A549 treated with CpdA at 1 μM for 4 hours (cell line): ENCODE measurements at places on chromosomes 4 and X. TPM values are rescaled to one million over a fixed set of nuclear protein-coding genes. Genes with fewer than 3 reads are reported as not detected.

Gene SLC49A3
- 0.10 to 0.42 TPM (median 0.20 TPM) in 5 replicates for total RNA-seq

Gene BTC
- 1.2 to 1.6 TPM (median 1.4 TPM) in 5 replicates for total RNA-seq

Gene LDB2
- not detected in 5 replicates for total RNA-seq

Gene RASSF6
- 0.57 to 0.90 TPM (median 0.83 TPM) in 5 replicates for total RNA-seq

Gene HGFAC
- total RNA-seq, result 0.09 to 0.55 TPM (median 0.16 TPM) in 5 replicates

Gene LUZP4
- total RNA-seq, result not detected in 5 replicates

Gene MND1
- 12.3 to 16.2 TPM (median 13.8 TPM) in 5 replicates for total RNA-seq

Gene PASD1
- not detected in 5 replicates for total RNA-seq

Gene ARHGAP36
- not detected in 5 replicates for total RNA-seq

Gene CXCL1
- 11.7 to 16.3 TPM (median 14.8 TPM) in 5 replicates for total RNA-seq

Gene XKRX
- total RNA-seq, result 0.16 to 0.30 TPM (median 0.26 TPM) in 5 replicates

Gene PCDH11X
- total RNA-seq, result 0.01 TPM in 1 of 5 replicates, not detected in the others

Gene TTC29
- not detected in 5 replicates for total RNA-seq

Gene MAGEB17
- total RNA-seq, result 0.03 TPM in 1 of 5 replicates, not detected in the others

Gene P2RY8
- 0.01 to 0.03 TPM in 2 of 5 replicates, not detected in the others for total RNA-seq

Gene SMIM31
- 0.05 to 0.08 TPM (median 0.05 TPM) in 3 of 5 replicates, not detected in the others for total RNA-seq

Gene SPATA4
- total RNA-seq, result 0.18 to 0.78 TPM (median 0.20 TPM) in 3 of 5 replicates, not detected in the others

Gene CDS1
- total RNA-seq, result 0.56 to 0.85 TPM (median 0.80 TPM) in 5 replicates

Gene OTC
- total RNA-seq, result not detected in 5 replicates

Gene MAGEA1
- total RNA-seq, result 0.08 to 0.17 TPM (median 0.14 TPM) in 5 replicates

Gene WDR17
- 1.2 to 3.3 TPM (median 1.8 TPM) in 5 replicates for total RNA-seq

Gene HMX1
- total RNA-seq, result 0.13 to 0.21 TPM (median 0.13 TPM) in 4 of 5 replicates, not detected in the other

Gene FAM184B
- 0.02 to 0.06 TPM (median 0.03 TPM) in 4 of 5 replicates, not detected in the other for total RNA-seq

Gene GK
- 1.6 to 2.1 TPM (median 1.9 TPM) in 5 replicates for total RNA-seq

Gene STK32B
- 20.5 to 23.6 TPM (median 21.6 TPM) in 5 replicates for total RNA-seq

Gene RPS6KA6
- total RNA-seq, result 4.3 to 7.4 TPM (median 5.9 TPM) in 5 replicates

Gene PLAC1
- total RNA-seq, result 0.24 to 0.83 TPM (median 0.32 TPM) in 5 replicates

Gene FANCB
- 2.7 to 4.0 TPM (median 3.4 TPM) in 5 replicates for total RNA-seq

Gene BEND4
- not detected in 5 replicates for total RNA-seq

Gene DOK7
- 0.16 to 0.90 TPM (median 0.42 TPM) in 5 replicates for total RNA-seq

Gene PRRG3
- total RNA-seq, result not detected in 5 replicates

Gene CHIC1
- 4.3 to 5.8 TPM (median 4.7 TPM) in 5 replicates for total RNA-seq

Gene PCDH10
- total RNA-seq, result 0.09 to 0.27 TPM (median 0.15 TPM) in 5 replicates

Gene RGS12
- total RNA-seq, result 8.3 to 10.4 TPM (median 9.6 TPM) in 5 replicates

Gene BEX2
- total RNA-seq, result 9.0 to 13.4 TPM (median 10.2 TPM) in 5 replicates

Gene CTAG1A
- total RNA-seq, result 0.18 TPM in 1 of 5 replicates, not detected in the others

Gene TLR6
- 4.0 to 5.2 TPM (median 4.8 TPM) in 5 replicates for total RNA-seq

Gene RHOH
- 0.08 to 0.57 TPM (median 0.16 TPM) in 4 of 5 replicates, not detected in the other for total RNA-seq

Gene TET2
- total RNA-seq, result 1.8 to 2.7 TPM (median 2.2 TPM) in 5 replicates

Gene MAGEC2
- not detected in 5 replicates for total RNA-seq

Gene FAM53A
- 0.49 to 1.4 TPM (median 1.0 TPM) in 5 replicates for total RNA-seq
